MCF 10A (cell line): ENCODE measurements at places on chromosomes 2 and 18. TPM values are rescaled to one million over a fixed set of nuclear protein-coding genes. Genes with fewer than 3 reads are reported as not detected.

Gene MOCOS
- total RNA-seq, result 69.1 and 81.1 TPM in 2 replicates

Gene TOGARAM2
- total RNA-seq, result 0.16 TPM in 1 of 2 replicates, not detected in the other

Gene EMX1
- not detected in 2 replicates for total RNA-seq

DNA sequence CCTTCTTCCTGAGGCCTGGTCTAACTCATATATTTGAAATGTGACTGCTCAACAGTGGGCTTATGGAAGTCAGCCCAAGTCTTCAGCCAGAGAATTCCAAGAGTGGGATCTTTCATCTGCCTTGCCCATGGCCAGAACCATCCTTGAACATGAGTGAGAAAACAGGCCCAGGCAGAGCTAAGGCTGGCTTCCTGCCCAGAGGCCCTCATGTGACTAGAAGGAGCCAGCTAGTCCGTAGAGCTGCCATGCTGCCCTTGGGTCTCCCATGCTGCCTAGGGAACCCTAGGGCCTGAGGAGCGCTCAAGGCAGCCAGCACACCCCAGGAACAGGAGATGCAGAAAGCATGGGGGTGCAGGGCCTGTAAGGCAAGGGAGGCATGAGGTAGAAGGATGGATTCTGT lies 203.6 kb downstream of the FHOD3 start:
- peak; percentile 35 for DNase-seq
- no peak overlapping the region for H3K4me3 ChIP-seq
- peaks cover 11% of the 10 kb centered on the region for H3K36me3 ChIP-seq
- H3K27ac ChIP-seq, result no peak overlapping the region
- H3K4me1 ChIP-seq, result peaks cover 14% of the 10 kb centered on the region
- H3K27me3 ChIP-seq, result no peaks in the 10 kb centered on the region

Gene PRSS56
- not detected in 2 replicates for total RNA-seq

DNA sequence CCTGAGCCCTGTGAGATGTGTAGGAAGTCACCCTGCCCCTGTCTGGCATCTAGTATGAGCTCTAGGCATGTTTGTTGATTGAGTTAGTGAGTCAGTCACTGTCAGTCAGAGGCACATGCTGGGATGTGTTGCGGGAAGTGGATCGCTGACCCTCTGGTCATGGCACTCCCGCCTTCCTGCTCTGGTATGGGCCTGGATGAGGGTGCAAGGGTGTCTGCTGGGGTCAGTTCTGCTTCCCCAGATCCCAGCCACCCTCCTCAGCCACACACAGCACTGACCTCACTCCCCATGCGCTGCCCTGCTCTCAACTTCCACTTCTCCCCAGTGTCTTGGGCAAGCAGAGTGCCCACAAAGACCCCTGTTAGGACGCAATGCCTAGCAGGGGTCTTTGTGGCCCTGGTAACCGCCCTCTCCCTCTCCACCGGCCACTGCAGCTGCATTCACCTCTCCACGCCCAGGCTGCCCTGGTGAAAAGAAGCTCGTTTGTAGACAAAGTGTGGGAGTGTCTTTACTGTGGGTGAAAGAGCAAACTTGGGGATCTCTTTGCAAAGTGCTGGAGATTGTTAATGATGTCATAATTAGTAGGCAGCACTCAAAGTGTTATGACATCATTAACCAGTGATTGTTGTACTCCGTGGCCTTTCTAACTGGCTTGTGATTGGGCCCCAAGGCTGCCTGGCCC lies 252.1 kb downstream of the LDLRAD4 start:
- DNase-seq, result no peak
- H3K27ac ChIP-seq, result no peak overlapping the region
- H3K4me1 ChIP-seq, result no peaks in the 10 kb centered on the region

Gene MYO5B
- 25.9 and 26.7 TPM in 2 replicates for total RNA-seq

GRCh38 chr2:49154891-49155290 lies 576 bp upstream of the FSHR start:
- no peak overlapping the region for H3K27ac ChIP-seq
- no peak overlapping the region for H3K4me3 ChIP-seq
- no peaks in the 10 kb centered on the region for H3K4me1 ChIP-seq
- H3K36me3 ChIP-seq, result no peaks in the 10 kb centered on the region

Gene ATG9A
- total RNA-seq, result 52.1 and 60.8 TPM in 2 replicates

Gene SKA1
- 7.8 and 18.7 TPM in 2 replicates for total RNA-seq

GRCh38 chr2:120678926-120679325 lies 56.7 kb upstream of the GLI2 start:
- DNase-seq, result no peak
- H3K27ac ChIP-seq, result no peak overlapping the region
- no peaks in the 10 kb centered on the region for H3K27me3 ChIP-seq
- H3K36me3 ChIP-seq, result no peaks in the 10 kb centered on the region

GRCh38 chr2:176589287-176589686 lies 320.0 kb downstream of the MTX2 start:
- no peak for DNase-seq
- no peak overlapping the region for H3K4me3 ChIP-seq
- H3K4me1 ChIP-seq, result peaks cover 2% of the 10 kb centered on the region
- H3K27me3 ChIP-seq, result no peaks in the 10 kb centered on the region
- H3K36me3 ChIP-seq, result no peaks in the 10 kb centered on the region

DNA sequence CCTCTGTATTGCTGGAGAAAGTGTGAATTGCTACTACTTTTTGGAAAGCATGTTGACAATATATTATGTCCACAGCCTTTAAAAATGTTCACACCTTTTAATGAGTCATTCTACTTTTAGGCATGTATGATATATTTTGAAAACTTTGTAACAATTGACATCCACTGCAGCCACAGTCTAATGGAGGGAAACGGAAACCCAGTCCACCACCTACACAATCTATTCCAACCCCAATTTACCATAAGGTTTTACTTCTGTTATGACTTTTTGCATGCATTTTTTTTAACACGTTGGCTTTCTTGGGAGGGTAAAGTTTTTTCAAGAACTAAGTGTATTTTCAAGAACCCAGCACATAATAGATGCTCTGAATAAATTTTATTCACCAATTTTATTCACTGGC lies 38.5 kb upstream of the ATP8B1 start:
- no peaks in the 10 kb centered on the region for H3K27me3 ChIP-seq
- no peak for DNase-seq
- H3K27ac ChIP-seq, result no peak overlapping the region
- H3K36me3 ChIP-seq, result peaks cover 13% of the 10 kb centered on the region

DNA sequence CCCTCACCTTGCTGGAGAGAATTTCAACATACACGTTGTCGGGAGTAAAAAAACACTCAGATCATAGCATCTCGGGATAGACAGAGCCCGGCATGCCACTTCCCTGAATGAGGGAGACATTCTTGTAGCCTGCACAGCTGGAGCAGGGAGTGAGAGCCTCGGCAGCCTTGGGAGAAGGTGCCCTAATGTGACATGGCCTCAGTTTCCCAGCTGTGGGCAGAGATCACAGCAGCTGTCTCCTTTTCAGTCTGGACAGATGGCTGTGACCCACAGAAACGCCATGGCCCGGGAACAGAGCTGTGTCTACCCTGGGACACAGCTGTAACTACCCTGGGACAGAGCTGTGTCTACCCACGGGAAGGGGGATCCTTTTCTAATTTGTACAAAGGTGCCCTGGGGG lies 55.9 kb downstream of the HS1BP3 start:
- H3K27me3 ChIP-seq, result no peaks in the 10 kb centered on the region
- H3K4me1 ChIP-seq, result peaks cover 35% of the 10 kb centered on the region
- DNase-seq, result no peak
- no peaks in the 10 kb centered on the region for H3K36me3 ChIP-seq

GRCh38 chr2:137435162-137435561 lies 529.1 kb upstream of the HNMT start:
- H3K27ac ChIP-seq, result peak overlapping the region; percentile 74
- no peaks in the 10 kb centered on the region for H3K36me3 ChIP-seq
- H3K4me3 ChIP-seq, result no peak overlapping the region
- H3K4me1 ChIP-seq, result peaks cover 45% of the 10 kb centered on the region
- H3K27me3 ChIP-seq, result no peaks in the 10 kb centered on the region
- peak; percentile 69 for DNase-seq

GRCh38 chr2:203882551-203882950 lies 15.0 kb downstream of the CTLA4 start:
- H3K4me1 ChIP-seq, result no peaks in the 10 kb centered on the region
- H3K27me3 ChIP-seq, result peaks cover 9% of the 10 kb centered on the region
- no peak for DNase-seq
- H3K36me3 ChIP-seq, result no peaks in the 10 kb centered on the region

Gene DSG4
- not detected in 2 replicates for total RNA-seq

DNA sequence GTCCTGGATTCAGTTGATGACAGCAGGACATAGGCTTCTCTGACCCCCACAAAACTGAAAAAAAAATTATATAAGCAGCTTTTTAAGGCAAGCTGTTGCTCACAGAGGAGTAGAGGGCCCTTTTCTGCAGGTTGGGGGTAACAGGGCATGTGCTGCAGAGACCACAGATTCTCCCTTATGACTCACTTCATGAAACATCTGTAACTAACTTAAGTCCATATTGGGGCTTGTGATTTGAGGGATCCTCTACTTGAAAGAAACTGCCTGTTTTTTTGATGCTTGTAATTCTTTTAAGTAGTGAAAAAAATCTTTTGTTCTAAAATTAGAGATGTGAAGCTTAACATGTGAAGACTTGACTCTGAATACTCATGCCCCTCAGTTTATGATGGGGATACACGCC lies 33.4 kb downstream of the XRCC5 start:
- H3K27ac ChIP-seq, result no peak overlapping the region
- no peaks in the 10 kb centered on the region for H3K27me3 ChIP-seq
- H3K4me1 ChIP-seq, result no peaks in the 10 kb centered on the region
- no peaks in the 10 kb centered on the region for H3K36me3 ChIP-seq
- no peak overlapping the region for H3K4me3 ChIP-seq
- no peak for DNase-seq

- no peaks in the 10 kb centered on the region for H3K27me3 ChIP-seq
- no peak for DNase-seq
- no peak overlapping the region for H3K4me3 ChIP-seq
- no peaks in the 10 kb centered on the region for H3K4me1 ChIP-seq
- H3K27ac ChIP-seq, result no peak overlapping the region
Measured at GRCh38 chr2:8469709-8470493, 212.0 kb upstream of the ID2 start.

- peaks cover 42% of the 10 kb centered on the region for H3K27me3 ChIP-seq
- H3K4me1 ChIP-seq, result no peaks in the 10 kb centered on the region
- no peaks in the 10 kb centered on the region for H3K36me3 ChIP-seq
- no peak overlapping the region for H3K27ac ChIP-seq
- H3K4me3 ChIP-seq, result no peak overlapping the region
Measured at GRCh38 chr2:10704034-10704594, 14.3 kb upstream of the NOL10 start.

- no peaks in the 10 kb centered on the region for H3K27me3 ChIP-seq
- H3K36me3 ChIP-seq, result peaks cover 93% of the 10 kb centered on the region
- no peak overlapping the region for H3K27ac ChIP-seq
- H3K4me1 ChIP-seq, result peaks cover 16% of the 10 kb centered on the region
- DNase-seq, result no peak
Measured at GRCh38 chr2:142918624-142919023, 41.2 kb downstream of the KYNU start.

DNA sequence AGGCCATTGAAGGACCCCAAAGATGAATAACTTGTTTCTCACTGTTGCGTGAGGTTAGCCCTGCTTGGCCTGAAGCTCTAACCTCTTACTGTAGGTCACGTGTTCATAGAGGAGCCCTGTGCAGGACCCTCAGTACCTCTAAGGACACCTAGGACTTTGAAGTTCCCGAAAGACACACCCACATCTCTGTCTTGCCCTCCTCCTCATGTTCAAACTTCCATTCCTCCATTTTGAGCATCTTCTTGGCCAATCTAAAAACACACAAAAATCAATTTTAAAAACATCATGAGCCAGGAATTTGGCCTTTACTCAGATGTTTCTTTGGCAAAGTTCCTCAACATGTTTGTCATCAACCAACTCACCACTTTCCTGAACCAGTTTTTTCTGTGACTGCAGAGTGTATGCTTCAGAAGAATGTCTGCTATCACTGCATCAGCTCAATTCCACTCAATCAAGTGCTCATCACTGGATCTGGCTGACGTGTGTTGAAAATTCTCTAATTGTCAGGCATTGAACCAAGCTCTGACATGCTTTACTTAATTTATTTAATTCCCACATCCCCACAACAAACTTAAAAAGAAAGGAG lies 101.6 kb downstream of the AP1S3 start:
- H3K27ac ChIP-seq, result no peak overlapping the region
- no peak overlapping the region for H3K4me3 ChIP-seq
- H3K4me1 ChIP-seq, result peaks cover 19% of the 10 kb centered on the region
- no peaks in the 10 kb centered on the region for H3K36me3 ChIP-seq
- no peaks in the 10 kb centered on the region for H3K27me3 ChIP-seq

Gene POMC
- total RNA-seq, result not detected in 2 replicates
